ENCODE measurements at places on chromosomes 12 and 14.

GRCh38 chr12:82898441-82898840 lies 211.7 kb downstream of the TMTC2 start:
- DNase-seq, result no peak

DNA sequence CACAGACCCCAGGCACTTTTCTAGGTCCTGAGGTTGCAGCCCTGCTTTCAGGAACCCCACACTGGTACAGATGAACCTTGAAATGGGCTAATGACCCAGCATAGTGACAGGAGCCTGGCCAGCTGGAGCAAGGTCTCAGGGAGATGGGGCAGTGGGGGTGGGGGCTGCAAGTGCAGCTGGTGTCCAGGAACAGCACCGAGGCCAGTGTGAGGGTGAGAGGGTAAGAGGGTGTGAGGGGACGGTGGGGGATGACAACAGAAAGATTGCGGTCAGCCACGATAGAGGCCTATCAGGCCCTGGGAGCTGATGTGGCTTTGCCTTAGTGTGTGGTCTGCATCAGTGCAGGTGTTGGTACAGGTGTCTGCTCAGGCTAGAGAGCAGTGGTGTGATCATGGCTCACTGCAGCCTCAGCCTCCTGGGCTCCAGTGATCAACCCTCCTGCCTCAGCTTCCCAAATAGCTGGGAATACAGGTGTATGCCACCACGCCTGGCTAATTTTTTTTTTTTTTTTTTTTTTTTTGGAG lies 59.7 kb downstream of the EP400 start:
- DNase-seq, result no peak

DNA sequence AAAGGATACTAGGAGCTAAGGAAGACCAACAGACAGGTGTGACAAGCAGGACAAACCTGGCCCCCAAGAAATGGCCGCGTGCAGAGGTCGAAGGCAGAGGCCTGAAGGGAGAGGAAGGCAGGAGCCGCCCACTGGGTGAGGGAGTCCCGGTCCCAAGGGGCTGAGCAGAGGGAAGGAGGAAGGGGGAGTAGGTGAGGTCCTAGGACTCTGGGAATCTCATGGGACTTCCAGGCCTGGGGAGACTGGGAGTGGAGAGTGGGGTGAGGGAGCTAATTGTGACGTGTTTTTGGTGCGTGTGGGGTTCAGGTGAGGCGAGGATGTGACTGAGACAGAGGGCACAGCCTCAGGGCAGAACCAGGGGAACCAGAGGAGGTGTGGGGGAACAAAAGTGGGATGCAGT lies 11.7 kb upstream of the FLVCR2 start:
- no peak for DNase-seq

- no peak for DNase-seq
These were observed 6.8 kb downstream of the SCYL2 start for GRCh38 chr12:100273782-100274181.

- DNase-seq, result no peak
These were observed 385.3 kb upstream of the DDHD1 start for GRCh38 chr14:53538316-53538881.

- no peak for DNase-seq
These were observed 7.7 kb upstream of the TRAFD1 start for GRCh38 chr12:112117685-112118084.

DNA sequence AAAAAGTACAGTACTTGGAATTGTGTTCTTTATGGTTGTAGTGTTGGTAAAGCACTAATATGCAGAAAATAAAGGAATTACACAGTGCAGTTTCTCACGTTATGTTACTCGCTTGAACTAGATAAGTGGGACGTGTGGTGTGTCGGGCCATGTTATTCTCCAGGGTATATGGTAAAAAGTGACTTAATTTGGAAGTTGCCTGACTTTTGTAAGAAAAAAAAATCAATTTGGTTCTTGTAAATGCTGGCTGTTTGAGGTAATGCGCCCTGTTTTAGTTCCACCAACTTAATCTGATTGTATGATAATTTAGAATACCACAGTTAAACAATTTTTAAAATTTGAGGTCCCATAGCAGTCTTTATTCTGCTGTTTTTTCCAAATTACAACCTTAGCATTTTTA lies 4.1 kb downstream of the ARF6 start:
- DNase-seq, result no peak

- no peak for DNase-seq
These were observed 308.4 kb downstream of the BCL11B start for GRCh38 chr14:98963610-98964009.

DNA sequence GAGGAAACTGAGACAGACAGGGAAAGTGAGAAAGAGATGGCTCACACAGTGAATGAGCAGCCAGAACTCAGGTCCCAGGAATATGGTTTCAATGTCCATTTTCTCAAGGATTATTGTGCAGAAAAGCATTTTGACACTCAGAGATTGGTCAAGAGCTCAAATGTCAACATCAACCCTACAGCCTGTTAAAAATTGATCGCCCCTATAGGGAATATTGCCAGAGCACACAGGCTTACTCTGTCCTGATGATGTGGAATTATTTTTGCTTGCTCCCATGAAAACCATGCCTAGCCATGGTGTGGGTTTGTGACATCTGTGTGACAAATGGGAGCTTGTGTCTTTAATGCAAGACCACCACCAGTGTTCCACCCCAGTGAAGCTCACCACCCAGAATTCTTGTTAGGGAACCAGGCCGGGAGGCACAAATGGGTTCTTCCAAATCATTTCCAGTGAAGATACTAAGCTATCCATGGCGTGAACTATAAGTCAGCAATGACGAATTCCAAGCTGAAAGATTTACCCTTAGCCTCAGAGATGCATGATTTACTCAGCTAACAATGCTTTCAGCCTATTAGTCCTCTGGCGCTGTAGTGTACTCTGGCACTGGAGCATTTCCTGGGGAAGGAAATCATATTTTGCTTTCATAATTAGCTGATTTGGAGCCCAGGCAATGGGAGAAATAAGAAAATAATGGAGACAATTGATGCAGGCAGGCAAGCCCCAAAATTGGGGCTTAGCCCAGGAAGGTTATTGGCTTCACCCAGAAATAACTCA lies 1188.2 kb upstream of the TMEM132C start:
- DNase-seq, result no peak

- DNase-seq, result no peak
These were observed 15.9 kb downstream of the FAIM2 start for GRCh38 chr12:49887536-49888401.

DNA sequence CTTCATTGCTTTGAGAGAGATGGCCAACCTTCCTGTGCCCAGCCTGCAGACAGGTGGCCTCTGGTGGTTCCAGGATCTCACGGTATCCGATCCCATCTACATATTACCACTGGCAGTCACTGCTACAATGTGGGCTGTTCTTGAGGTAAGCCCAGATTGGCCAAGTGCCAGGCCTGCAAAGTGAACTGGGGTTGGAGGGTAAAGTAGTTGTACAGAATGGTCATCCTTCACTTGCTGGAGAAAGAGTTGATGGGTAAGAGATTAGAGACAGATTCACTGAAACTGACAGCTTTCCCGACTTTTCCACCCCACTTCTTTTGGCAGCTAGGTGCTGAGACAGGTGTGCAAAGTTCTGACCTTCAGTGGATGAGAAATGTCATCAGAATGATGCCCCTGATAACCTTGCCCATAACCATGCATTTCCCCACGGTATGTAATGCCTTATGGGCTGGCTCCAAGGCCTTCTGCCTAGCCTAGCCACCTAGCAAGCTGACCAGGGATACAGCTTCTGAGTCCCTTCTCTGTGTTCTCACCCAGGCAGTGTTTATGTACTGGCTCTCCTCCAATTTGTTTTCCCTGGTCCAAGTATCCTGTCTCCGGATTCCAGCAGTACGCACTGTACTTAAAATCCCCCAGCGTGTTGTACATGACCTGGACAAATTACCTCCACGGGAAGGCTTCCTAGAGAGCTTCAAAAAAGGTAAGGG lies 4.1 kb downstream of the OXA1L start:
- DNase-seq, result no peak

- DNase-seq, result no peak
These were observed 19.8 kb downstream of the GALNT6 start for GRCh38 chr12:51371295-51371953.

DNA sequence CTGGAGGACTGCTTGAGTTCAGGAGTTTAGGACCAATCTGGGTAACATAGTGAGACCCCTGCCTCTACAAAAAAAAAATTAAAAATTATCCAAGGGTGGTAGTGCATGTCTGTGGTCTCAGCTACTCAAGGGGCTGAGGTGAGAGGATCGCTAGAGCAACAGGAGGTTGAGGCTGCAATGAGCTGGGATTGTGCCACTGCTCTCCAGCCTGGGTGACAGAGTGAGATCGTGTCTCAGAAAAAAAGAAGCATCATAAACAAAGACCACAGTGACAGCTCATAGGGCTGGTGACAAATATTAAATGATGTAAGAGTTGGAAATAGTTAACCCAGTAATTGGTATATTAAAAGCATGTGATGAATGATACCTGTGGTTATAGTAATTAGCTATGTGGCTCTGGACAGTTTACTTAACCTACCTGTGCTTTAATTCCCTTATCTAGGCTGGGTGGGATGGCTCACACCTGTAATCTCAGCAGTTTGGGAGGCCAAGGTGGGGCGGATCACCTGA lies 68.0 kb downstream of the GSC start:
- no peak for DNase-seq

- no peak for DNase-seq
These were observed 99.0 kb downstream of the LIN7A start for GRCh38 chr12:80838708-80839107.

DNA sequence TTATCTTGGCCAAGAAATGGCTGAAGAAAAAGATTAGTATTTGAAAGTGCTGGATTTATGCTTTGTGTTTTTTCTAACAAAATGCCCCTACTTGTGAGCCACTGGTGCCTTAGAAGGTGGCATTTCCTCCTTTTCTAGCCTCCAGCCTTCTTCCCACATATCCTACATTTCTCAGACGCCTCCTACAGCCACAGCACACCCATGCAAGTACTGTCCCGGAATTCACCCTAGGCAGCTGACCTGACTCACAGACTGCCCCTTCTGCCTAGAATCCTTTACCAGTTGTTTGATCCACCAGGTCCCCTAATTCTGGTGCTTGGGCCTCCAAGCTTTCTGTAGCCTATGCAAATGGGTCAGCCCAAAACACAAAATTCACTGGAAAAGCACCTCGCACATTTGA lies 166.0 kb downstream of the FOXN3 start:
- DNase-seq, result no peak

GRCh38 chr12:58372298-58372697 lies 430.9 kb downstream of the ATP23 start:
- no peak for DNase-seq

DNA sequence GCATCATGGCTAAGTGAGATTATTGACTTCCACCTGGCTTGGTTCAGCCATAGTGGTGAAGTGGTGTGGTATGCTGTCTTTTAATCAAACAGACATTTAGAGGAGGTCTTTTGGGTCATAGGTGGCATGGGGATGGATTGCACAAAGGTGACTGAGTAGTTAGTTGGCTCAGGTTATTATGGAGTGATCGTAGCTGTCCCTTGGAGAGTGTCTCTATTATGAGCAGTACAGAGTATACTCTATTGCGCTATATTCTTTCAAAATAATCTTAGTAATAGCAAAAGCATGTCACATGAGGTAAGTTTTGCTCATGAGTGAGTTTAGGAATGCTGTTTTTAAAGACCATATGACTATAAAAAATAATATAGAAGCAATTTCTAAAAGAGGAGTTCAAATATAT lies 60.4 kb downstream of the RASSF8 start:
- DNase-seq, result no peak

GRCh38 chr12:3791256-3791874 lies 38.5 kb upstream of the CRACR2A start:
- no peak for DNase-seq

- DNase-seq, result no peak
These were observed 11.5 kb upstream of the TDRD9 start for GRCh38 chr14:103916636-103917262.

DNA sequence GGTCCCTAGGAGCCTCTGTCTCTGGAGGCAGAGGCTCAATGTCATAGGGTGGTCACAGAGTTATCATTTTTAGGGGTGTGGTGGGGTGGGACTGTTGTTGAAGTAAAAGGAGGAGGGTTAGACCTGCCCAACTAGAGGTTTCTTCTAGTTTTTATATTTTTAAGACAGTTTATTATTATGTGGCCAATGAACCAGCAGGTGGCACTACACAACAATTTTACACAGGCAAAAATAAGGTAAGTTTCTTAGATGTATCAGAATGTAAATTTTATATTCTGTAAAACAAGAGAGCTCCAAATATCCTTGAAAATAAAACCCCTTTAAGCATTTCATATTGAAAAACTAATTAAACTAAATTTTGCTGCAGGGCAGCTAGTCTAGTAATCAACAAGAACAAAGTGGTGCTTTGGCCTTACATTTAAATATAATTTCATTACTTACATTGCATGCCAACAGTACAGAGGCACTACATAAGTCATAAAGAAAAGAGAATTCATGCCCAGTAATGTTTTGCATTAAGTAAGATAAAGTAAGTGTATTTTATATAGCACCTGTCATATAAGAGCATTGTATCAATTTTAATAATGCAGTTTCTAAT lies 22.2 kb upstream of the OVCH1 start:
- no peak for DNase-seq

- no peak for DNase-seq
These were observed 20.8 kb downstream of the RAB35 start for GRCh38 chr12:120095736-120096135.

DNA sequence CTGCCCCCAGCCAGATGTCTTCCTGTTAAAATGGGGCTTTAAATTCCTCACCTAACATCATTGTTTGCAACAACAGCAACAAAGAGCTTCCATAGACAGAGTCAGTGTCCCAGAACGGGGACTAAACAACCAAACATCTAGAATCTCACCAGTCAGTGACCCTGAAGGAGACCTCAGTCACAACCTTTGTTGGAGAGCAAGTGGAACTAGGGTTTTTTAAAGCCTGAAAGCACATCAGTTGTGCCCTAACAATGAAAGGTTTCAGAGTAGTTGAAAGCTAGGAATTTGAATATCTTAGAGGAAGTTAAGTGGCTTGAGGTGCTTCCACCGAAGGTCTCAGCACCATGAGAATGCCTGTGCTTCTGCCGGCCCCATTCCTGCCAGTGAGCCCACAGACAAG lies 5.0 kb upstream of the ALDH2 start:
- DNase-seq, result no peak

DNA sequence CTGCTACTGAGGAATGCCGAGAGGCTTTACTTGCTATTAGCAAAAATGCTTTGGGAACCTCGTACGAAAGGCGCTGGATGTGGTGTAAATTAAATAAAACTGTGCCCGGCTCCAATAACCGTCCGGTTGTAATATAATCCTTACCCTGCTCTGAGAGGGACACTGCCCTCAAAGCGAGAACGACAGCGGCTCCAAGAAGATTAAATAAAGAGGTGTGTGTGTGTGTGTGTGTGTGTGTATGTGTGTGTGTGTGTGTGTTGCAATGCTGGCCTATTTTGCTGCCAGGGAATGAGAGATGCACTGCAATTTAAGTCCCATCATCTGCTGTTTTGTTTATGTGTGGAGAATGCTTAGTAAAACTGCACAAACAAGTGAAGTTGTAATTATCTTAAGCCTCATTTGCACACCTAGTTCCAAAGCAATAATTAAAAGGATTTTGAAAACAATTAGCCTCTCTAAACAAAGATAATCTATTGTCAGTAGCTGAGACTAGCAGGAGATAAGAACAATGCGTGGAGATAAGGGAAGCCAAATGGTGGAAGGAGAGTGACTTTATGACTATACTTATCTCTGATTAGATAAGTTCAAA lies 1.2 kb upstream of the SIX1 start:
- no peak for DNase-seq

Data from NCI-H1048 (cell line).